Body of pancreas (tissue), 4 donors: ENCODE measurements at places on chromosomes 12 and 14.

DNA sequence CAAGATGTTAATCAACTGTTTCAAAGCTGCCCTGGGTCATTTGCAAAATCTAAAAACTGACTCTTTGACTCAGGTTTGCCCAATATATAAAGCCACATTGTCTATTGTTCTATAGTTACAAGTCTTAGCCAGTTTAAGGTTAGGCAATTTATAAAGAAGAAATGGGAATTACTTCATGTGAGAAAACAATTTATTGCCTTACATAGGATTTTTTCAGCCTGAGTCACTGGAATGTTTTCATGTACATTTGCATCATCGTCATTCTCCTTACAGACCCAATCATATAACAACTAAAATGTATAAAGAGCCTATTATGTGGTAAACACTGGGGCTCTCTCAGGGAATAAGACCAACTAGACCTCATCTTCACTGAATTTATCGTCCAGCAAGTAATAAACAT lies 100.3 kb upstream of the PLEKHG7 start:
- no peak for DNase-seq
- no peaks in the 10 kb centered on the region for H3K36me3 ChIP-seq
- no peaks in the 10 kb centered on the region for H3K4me1 ChIP-seq
- H3K4me3 ChIP-seq: no peak overlapping the region
- H3K27ac ChIP-seq: no peak overlapping the region
- no peaks in the 10 kb centered on the region for H3K27me3 ChIP-seq

DNA sequence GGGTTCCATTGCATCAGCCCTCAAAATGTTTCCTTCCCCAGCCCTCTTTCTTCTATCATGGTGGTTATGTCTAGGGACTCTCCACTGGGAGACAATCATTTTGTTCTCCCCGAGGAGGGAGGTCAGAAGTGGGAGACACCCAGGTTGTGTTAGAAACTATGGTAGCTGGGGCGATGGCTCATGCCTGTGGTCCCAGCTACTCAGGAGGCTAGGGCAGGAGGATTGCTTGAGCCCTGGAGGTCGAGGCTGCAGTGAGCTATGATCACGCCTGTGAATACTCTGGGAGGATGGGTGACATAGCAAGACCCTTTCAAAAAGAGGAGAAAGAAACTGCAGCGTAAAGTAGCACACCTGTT lies 13.0 kb upstream of the LRRC23 start:
- H3K27ac ChIP-seq: peak overlapping the region; percentile 95
- no peak for DNase-seq
- no peaks in the 10 kb centered on the region for H3K36me3 ChIP-seq

DNA sequence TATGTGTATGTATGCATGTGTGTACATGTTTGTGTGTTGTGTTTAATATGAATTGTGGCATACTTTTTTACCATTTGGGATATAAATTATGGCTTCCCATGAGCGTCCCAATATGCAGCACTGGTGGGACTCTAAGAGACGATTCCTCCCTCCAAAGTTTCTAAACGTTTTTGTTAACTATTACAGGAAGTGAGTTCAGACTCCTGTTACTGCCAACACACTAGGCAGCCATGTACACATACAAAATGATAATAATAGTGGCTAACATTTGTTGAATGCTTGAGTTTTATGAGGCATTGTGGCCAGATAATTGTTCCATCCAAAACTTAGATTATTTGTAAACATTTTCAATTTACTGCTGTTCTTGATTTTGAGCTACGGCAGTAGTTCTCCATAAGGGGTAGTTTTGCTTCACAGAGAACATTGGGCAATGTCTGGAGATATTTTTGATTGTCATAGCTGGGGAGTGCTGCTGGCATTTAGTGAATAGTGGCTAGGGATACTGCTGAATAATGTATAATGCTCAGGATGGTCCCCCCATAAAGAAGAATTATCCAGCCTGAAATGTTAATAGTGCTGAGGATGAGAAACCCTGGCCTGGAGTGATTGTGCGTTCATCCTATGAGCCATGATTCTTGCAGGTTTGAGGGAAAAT lies 45.1 kb downstream of the ARID2 start:
- H3K27ac ChIP-seq: no peak overlapping the region
- no peak for DNase-seq
- peaks cover 22% of the 10 kb centered on the region for H3K4me1 ChIP-seq
- H3K36me3 ChIP-seq: no peaks in the 10 kb centered on the region
- H3K27me3 ChIP-seq: no peaks in the 10 kb centered on the region

- peaks cover 7% of the 10 kb centered on the region for H3K4me1 ChIP-seq
- no peak overlapping the region for H3K27ac ChIP-seq
- no peak for DNase-seq
Observed at GRCh38 chr12:112901271-112901670, 5.5 kb upstream of the OAS1 start.

DNA sequence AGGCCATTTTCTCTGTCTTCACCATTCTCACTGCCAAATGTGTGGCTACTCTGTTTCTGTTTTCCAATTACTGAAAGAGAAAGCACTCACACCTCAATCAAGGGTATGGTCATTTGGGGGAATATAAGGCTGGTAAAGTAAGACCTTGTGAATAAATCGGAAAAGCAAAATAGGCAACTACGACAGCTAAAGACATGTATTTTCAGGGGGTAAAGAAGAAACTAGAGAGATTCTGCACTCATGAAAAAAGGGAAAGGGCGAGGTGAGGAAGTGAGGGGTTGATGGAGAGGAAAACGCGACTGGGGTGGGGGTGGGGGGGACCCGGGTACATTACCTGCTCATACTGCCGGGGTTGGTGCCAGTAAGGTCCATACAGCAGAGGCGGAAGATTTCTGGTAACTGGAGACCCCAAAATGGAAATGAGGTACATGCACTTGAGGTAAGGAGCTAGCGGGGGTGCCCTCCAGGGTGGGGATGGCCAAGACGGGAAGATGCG lies 19.3 kb downstream of the CHD8 start:
- peaks cover 27% of the 10 kb centered on the region for H3K4me1 ChIP-seq
- DNase-seq: no peak
- H3K36me3 ChIP-seq: no peaks in the 10 kb centered on the region
- H3K27ac ChIP-seq: peak overlapping the region; percentile 80
- H3K4me3 ChIP-seq: peak overlapping the region; percentile 77
- no peaks in the 10 kb centered on the region for H3K27me3 ChIP-seq

- peak; percentile 24 for DNase-seq
- H3K4me3 ChIP-seq: no peak overlapping the region
- no peaks in the 10 kb centered on the region for H3K27me3 ChIP-seq
- H3K4me1 ChIP-seq: no peaks in the 10 kb centered on the region
- H3K27ac ChIP-seq: no peak overlapping the region
Observed at GRCh38 chr12:100539202-100539601, 34.3 kb upstream of the GAS2L3 start.

DNA sequence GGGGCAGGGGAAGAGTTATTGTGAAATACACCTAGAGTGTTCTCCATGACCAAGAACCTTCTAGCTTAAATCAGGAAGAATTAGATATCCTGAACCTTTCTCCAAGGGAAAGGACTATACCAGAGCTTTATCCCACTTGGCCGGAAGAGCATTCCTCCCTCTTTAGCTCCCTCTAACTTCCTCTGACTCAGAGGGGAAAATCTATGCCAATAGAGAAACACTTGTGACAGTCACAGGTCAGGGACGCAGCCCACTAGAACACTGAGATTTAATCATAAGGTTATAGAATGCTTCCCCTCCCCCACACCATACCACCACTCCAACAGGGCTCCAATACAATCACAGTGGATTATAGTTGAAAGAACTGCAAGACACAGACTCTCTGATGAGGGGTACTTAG lies 55.4 kb upstream of the RFX4 start:
- no peaks in the 10 kb centered on the region for H3K36me3 ChIP-seq
- H3K4me3 ChIP-seq: no peak overlapping the region
- H3K27ac ChIP-seq: no peak overlapping the region
- no peaks in the 10 kb centered on the region for H3K4me1 ChIP-seq
- no peak for DNase-seq

DNA sequence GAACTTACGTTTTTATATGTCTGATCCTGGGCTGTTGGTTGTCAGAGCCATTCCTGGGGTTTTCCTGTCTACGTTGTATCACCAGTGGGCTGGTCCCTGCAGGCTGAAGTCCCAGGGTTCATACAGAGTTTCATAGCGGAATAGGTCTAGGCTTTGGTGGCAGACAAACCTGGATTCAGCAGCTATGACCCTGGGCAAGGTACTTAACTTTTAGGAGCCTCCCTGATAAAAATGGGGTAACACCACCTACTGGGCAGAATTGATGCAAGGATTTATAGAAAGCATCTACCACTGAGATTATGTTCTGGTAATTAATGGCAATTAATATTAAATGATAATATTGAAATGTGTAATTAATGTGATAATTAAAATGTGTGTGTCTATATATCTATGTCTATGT lies 141.2 kb downstream of the SYNE2 start:
- no peak for DNase-seq
- peaks cover 8% of the 10 kb centered on the region for H3K36me3 ChIP-seq
- no peaks in the 10 kb centered on the region for H3K4me1 ChIP-seq
- no peak overlapping the region for H3K27ac ChIP-seq
- no peaks in the 10 kb centered on the region for H3K27me3 ChIP-seq
- H3K4me3 ChIP-seq: no peak overlapping the region

DNA sequence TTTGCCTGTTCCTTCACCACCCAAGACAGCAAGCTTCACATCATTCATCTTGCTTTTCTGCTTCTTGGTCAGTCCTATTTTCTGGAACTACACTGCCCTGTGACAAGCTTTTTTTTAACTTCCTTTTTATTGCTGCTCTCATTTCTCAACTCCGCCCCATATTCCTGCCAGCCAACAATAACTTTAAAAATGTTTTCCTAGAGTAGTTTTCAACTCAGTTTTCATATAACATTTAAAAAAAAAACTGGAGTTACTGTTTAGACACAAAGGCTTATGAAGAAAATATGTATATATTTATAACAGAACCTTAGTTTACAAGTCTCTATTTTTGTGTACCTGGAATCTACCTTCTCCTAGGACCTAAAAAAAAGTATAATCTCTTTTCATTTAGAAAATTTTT lies at the start of gene RERGL:
RERGL (minus strand) TSS at position 101 of the 400 bp plus-strand sequence; CDS start at position 48, 53 bp downstream.
- no peak within 1 kb of the TSS for H3K27ac ChIP-seq
- no peak for DNase-seq
- no peak within 1 kb of the TSS for H3K4me3 ChIP-seq
- no peaks in the 10 kb centered on the region for H3K4me1 ChIP-seq
- no peaks in the 10 kb centered on the region for H3K27me3 ChIP-seq

DNA sequence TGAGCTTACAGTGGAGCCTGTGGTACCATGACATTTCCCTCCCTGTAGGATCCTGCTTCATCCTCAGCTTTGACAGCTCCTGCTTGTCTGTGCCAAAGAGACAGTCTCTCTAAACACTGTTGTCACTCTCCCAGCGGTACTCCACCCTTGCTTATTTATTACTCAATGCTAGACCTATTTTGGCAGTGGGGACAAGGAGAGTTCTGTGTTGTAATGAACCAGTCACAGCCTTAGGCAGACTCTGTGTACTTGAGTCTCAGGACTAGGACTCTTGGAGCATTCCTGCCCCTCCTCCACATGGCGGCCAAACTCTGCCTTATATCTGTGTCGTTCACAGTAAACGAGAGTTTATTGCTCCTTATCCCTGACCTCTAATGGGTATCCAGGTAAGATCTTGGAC lies 70.9 kb downstream of the PIK3C2G start:
- H3K4me3 ChIP-seq: no peak overlapping the region
- no peaks in the 10 kb centered on the region for H3K27me3 ChIP-seq
- no peaks in the 10 kb centered on the region for H3K4me1 ChIP-seq
- no peak overlapping the region for H3K27ac ChIP-seq
- H3K36me3 ChIP-seq: no peaks in the 10 kb centered on the region

DNA sequence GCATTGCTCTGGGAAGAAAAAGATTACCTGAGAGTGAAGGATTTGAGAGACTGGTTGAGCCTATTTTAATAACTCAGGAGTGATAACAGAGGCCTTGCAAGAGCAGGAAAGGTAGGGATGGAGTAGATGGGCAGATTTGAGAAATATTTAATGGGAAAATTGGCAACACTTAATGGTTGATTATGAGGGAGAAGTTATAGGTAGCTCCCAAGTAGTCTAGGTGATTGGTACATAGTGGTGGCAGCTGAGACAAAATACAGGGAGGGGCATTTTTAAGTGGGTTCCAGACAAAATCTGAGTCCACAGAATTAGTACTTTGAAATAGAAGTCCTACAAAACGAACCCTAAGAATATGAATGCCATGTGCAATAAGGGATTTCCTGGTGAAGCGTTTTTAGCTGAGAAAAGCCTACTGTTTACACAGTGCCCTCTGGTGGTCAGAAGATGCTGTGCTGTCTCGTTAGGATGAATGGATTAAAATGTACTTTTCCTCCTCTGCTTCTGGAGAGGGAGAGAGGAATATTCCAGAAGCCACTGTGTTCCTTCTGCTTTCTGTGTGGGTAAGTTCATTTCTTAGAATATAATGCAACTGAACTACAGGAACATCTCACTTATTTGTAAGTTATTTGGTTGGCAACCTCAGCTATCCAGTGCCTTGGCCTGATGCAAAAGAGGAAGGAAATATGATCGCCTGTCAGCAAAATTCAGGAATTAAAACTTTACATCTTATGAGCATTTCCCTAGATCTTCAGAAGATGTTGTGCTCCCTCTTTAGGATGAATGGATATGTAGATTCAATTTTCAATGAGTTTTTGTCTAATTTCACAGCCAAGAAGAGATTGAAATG lies 6.5 kb downstream of the ZBTB1 start:
- peak; percentile 70 for DNase-seq
- H3K27me3 ChIP-seq: no peaks in the 10 kb centered on the region
- peak overlapping the region; percentile 56 for H3K27ac ChIP-seq
- no peak overlapping the region for H3K4me3 ChIP-seq

DNA sequence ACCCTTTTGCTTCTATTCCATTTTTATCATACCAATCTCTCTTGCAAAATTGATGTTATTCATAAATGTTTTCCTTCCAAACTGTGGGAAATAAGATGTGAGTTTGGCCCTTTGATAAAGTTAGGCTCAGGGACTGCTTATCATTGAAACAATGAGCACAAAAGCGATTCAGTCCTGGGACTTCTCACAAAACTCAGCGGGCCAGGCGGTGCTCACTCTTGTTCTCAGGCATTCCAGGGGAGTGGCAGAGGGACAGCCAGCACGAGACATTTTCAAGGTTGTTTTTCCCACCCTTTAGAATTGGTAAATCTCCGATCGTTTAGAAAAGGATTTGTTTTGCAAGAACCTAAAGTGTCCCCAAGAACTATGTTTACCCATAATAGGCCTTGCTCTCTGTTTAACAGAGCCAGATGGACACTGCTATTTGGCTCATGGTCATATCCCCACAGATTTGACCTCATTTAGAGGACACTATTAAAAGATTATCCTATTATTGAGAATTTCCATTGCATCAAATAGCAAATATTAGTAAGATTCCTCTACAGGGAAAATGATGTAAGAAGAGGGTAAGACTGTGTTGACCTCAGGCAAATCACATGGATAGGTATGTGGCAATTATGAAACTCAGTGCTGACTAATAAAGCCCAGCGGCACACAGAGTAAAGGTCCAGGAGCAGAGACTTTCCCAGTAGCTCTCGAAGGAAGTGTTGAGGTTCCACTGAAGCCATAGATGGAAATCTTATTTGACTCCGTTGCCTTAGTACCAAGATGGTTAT lies 102.7 kb upstream of the USP44 start:
- H3K4me1 ChIP-seq: peaks cover 7% of the 10 kb centered on the region
- H3K27me3 ChIP-seq: no peaks in the 10 kb centered on the region
- H3K36me3 ChIP-seq: no peaks in the 10 kb centered on the region
- no peak overlapping the region for H3K27ac ChIP-seq
- no peak overlapping the region for H3K4me3 ChIP-seq

- peaks cover 7% of the 10 kb centered on the region for H3K4me1 ChIP-seq
- no peaks in the 10 kb centered on the region for H3K36me3 ChIP-seq
- H3K27me3 ChIP-seq: no peaks in the 10 kb centered on the region
- H3K27ac ChIP-seq: no peak overlapping the region
Observed at GRCh38 chr12:30847259-30847658, 79.3 kb upstream of the TSPAN11 start.
